ENCODE measurements at places on chromosomes 3 and 15. TPM values are rescaled to one million over a fixed set of nuclear protein-coding genes. Genes with fewer than 3 reads are reported as not detected.

ALG1L2 gene
- total RNA-seq, result not detected

MYO5C gene
- total RNA-seq, result under 0.01 TPM

SLC2A2 gene
- total RNA-seq, result not detected

ACKR4 gene
- 0.18 TPM for total RNA-seq

ITGA11 gene
- total RNA-seq, result 2.5 TPM

BUB1B gene
- total RNA-seq, result 24.7 TPM

RSRC1 gene
- total RNA-seq, result 41.8 TPM

C2CD4B gene
- total RNA-seq, result not detected

SAXO2 gene
- not detected for total RNA-seq

NIT2 gene
- 13.3 TPM for total RNA-seq

DNA sequence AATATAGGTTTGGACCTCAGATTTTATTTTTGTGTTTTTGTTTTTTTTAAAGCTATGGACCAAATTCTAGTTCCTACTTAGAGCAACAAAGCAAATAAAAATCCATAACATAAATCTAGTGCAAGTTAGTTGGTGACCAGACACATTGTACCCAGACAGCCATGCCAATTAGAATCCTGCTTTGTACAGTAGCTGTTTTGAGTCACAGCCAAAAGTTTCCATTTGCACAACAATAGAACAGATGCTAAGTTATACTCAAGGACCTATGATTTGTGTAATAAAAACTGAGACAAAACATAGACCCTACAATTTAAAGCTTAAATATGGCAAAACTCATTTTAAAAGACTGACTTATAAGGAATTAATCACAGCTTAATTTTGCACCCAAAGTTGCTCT, 513.1 kb upstream of the CBLB start:
- no peak for DNase-seq

GRCh38 chr15:42623951-42624350, 48.5 kb downstream of the STARD9 start:
- no peak for DNase-seq

DNA sequence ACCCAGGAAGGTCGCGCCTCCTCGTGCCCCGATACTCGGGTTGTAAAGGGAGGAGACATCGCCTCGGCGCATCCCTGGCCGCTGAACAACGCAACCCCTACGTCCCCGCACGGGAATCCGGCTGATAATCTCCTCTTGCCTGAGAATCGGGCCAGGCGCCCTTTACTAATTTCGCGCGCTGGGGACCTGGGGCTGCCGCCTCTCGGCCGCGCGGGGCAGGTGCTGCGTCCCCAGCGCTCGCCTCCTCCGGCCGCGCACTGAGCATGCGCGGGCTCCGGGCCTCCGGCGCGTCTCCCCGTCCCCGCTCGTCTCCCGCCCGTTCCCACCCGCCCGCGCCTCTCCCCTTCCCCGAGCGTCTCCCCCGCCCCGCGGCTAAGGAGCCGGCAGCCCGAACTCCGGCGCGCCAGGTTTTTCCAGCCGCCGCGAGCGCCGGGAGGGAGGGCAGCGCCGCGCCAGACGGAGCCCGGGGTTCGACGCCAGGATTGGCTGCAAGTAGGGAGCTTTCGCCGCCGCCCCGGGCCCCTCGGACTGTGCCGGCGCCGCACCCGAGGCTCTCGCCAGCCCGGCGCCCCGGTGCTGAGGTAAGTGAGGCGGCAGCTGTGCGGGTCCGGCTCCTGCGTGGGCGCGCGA, at the start of gene CNTN4:
TSS of gene CNTN4 (plus strand) at position 469 of the 630 bp plus-strand sequence.
- DNase-seq, result no peak

GRCh38 chr3:132006605-132007204, 28.1 kb downstream of the CPNE4 start:
- DNase-seq, result peak; percentile 24

GRCh38 chr3:194554473-194555123, 67.8 kb upstream of the ATP13A3 start:
- DNase-seq, result no peak

GRCh38 chr3:197394464-197395321, 96.3 kb upstream of the DLG1 start:
- peak; percentile 99 for DNase-seq

GRCh38 chr15:68051109-68051508, 3.0 kb upstream of the PIAS1 start:
- DNase-seq, result no peak

- DNase-seq, result no peak
These were observed 104.2 kb downstream of the AGBL1 start for GRCh38 chr15:86183596-86184491.

DNA sequence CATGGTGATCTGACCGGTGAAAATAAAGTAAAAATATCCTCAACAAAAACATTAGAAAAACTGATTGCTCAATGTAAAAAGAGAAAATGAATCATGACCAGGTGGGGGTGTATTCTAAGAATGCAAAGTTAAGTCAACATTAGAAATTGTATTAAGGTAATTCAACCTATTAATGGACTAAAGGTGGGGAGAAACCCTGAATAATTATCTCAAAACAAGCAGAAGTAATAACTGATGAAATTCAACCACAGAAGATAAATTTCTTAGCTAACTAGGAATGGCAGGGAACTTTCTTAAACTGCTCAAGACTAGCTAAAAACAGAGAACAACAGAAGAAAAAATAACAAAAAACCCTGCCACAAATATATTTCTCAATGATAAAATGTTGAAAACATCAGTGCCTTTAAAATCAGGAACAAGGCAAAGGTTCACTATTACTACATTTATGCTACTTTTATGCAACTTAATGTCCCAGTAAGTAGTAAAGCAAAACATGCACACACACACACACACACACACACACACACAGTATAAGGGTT, 204.4 kb upstream of the THBS1 start:
- no peak for DNase-seq

- peak; percentile 96 for DNase-seq
These were observed 161.6 kb downstream of the GAP43 start for GRCh38 chr3:115784739-115785536.

GRCh38 chr3:111761309-111761795, 97.7 kb upstream of the PHLDB2 start:
- peak; percentile 85 for DNase-seq

- DNase-seq, result peak; percentile 30
These were observed 665 bp downstream of the GLB1 start for GRCh38 chr3:33096093-33096868.

DNA sequence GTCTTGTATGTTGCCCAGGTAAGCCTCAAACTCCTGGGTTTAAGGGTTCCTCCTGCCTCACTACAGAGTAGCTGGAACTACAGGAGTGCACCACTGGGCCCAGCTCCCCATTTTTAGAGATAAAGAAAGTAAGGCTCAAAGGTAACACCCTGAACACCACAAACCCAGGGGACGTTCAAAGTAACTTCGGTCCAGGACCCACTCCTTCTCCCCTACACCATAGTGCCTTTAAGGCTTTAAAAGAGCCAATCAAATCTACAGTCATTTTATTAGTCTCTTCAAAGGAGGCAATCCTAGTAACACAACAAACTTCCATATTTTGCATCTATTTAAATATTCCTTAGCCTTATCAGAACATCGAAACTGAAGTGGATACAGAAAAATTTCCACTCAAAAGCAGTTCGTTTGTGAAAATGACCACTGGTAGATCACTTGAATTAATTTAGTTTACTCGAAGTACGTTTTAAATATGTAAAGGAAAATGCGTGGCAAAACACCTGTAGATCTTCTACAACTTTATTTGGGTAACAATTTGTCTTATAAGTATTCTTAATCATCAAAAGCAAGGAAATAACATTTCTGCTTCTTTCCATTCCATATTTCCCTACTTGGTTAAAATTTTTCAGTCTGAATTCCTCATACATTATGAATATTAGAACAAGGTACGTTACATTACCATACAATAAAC, 1.8 kb downstream of the STAG1 start:
- no peak for DNase-seq

DNA sequence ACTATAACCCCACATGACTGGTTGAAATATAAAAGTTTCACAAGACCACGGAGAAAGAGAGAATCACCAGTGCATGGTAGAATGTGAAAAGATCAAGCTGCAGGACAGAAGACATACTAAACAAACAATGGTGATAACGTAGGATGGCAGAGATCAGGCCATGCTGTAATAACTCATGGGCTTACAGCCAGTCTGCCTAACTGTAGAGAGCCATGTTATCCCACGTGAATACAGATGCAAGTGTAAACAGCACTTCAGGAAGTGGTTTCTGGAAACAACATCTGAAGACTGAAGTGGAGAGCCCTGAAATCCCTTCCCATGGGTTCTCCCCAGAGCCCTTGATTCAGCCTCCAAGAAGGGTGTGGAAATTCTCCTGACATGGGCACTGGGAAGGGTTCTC, 103.2 kb upstream of the SLCO2A1 start:
- peak; percentile 35 for DNase-seq

DNA sequence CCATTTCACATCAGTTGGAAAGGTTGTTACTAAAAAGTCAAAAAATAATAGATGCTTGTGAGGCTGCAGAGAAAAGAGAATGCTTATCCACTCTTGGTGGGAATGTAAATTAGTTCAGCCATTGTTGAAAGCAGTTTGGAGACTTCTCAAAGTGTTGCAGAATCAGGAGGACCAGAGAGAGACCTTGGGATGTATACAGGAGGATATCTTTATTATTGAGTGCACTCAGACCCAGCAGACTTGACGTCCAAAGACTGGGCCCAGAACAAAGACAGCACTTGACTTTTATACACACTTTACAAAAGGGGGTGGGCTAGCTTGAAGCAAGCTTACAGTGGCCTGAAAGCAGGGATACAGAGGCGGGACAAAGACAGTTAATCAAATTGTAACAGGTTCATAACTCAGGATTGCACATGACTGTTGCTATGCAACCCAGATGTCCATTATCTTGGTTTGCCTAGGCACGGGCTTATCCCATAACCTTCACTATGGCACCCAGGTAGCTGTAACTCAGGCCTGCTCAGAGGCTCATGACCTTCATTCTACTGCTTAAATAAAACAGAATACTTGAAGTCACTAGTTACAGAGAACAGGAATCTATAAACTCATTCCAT, 127.7 kb downstream of the SPATA16 start:
- DNase-seq, result no peak

GRCh38 chr3:13822871-13823585, 56.8 kb downstream of the WNT7A start:
- DNase-seq, result no peak

DNA sequence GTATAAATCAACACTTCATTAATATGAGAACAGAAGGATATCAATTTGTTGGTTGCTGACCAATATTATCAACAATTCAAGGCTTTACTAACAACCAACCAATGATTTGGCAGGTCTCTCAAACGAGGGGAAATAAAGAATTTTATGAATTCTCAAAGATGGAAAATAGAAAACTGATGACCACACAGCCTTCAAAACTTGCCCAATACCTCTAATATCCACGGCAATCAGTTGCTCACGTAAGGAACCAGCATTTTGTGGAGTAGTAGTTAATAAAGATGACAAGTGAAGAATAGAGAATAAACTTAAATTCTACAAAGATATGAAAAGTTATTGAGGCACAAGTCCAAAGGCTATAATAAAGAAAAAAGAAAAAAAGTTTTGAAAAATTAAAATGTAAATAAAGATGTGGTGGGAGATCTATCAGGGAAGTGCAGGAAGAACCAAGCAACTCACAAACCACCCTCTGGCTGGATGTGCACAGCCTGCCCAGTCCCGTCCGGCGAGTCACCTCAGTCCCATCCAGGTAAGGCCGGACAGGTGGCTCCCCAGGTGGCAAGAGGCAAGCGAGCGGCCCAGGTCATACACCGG, 808 bp downstream of the GK5 start:
- no peak for DNase-seq

DNA sequence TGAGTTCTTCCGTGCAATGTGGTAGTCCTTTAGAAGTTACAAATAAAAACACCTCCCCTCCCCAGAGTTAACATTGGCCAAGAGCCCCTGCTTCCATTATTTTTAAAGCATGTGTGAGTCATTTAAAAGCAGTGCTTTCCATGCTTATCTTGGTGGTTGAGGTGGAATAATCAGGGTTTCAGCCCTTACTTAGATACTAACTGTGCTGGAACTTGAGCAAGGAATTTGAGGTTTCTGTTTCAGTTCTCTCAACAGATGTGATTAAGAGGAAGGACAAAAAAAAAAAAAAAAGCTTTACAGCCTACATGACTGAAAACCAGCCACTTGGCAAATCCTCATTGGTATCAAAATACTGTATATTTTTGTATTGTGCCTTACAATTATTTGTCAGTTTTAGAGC, 64.5 kb downstream of the CGNL1 start:
- peak; percentile 84 for DNase-seq

GRCh38 chr3:12197475-12197874, 38.8 kb upstream of the TIMP4 start:
- no peak for DNase-seq

GRCh38 chr3:4505688-4506558, 12.8 kb downstream of the ITPR1 start:
- no peak for DNase-seq

DNA sequence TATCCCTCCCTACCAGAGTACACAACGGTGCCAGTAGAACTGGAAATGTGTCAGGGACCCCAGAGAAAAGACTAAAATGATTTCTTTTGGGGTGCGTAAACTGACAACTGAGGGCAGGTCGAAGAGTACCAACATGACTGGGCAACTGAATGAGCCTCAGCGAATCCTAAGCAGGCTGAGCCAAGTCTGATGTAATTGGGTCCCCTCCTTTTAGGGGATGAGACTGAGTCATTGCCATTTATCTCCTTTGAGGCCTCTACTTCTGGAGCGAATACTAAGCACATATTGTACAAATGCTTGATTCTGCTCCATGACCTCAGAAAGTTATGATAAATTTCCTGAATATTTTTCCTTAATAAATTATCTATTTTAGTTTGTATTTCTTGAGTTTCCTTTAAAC, 17.3 kb upstream of the GPR156 start:
- DNase-seq, result peak; percentile 5

DNA sequence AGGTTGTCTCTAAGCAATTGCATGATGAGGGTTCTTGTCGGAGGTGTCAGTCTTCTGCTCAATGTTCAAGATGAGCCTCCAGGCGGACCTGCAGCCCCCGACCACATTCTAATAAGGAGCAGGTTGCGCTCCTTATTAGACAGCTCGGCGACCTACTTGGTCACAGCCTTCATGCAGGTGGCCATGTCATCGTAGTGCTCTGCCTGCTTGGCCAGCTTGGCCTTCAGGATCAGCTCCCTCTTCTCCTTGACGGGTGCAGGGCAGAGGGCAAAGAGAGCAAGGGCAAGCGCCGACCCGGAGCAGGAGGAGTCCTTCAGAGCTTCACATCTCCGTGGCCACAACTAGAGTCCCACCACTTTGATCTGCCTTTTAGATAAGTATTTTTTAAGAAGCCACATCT, 113.5 kb downstream of the RASA2 start:
- DNase-seq, result no peak

DNA sequence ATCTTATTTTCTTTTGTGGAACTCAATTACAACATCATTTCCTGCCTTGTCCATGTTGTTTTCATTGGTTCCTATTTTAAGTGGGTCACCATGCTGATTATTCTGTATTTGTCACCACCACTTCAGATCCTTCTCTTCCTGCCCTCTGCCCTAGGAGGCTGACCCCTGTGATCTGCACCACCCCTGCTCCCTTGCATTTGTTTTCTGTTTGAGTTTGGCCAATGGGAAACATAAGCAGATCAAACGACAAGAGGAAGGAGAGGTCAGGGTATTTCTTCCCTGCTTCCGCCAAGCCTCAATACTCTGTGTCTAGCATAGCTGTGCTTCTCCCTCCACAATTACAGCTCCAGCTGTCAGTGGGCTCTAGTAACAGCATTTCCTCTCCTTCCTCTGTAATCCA, 71.6 kb downstream of the IMPG2 start:
- DNase-seq, result no peak
